IPS DF 6.9 (cell line): ENCODE measurements at places on chromosomes 13 and 19.

GRCh38 chr13:111486801-111487200, 166.4 kb downstream of the TEX29 start:
- no peaks in the 10 kb centered on the region for H3K4me1 ChIP-seq
- no peak overlapping the region for H3K27ac ChIP-seq
- H3K27me3 ChIP-seq: no peaks in the 10 kb centered on the region
- H3K36me3 ChIP-seq: no peaks in the 10 kb centered on the region
- DNase-seq: no peak
- H3K4me3 ChIP-seq: no peak overlapping the region

DNA sequence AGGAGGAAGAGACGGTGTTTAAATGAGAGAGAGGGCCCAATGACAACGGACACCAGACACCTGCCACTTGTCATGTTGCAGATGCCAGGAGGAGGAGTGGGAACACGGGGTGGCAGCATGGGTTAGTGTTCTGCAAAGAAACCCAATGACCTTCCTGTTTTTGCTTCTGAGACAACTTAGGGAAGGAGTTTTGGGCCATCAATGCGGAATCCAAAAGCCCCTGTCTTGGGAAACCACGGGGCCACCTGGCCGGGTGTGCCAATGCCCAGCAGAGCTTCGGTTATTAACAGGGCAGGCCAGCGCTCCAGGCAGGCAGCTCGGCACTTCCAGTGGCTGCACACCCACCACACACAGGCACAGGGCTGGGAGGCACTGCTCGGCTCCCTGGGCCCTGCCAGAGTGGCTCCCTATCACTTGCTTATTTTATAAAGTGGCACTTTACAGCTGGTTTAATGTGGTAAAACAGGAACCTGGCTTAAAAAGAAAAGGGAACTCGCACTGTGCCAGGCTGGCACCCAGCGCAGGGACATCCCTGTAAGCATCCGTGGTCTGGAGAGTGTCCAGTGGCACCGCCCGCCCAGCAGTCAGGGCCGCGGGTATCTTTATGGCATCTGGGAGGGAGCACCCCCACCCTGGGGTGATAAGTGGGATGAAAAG, 19.1 kb downstream of the ELL start:
- H3K27ac ChIP-seq: no peak overlapping the region
- no peaks in the 10 kb centered on the region; the same call in 1 of the 2 replicates for H3K4me1 ChIP-seq
- DNase-seq: no peak
- H3K36me3 ChIP-seq: no peaks in the 10 kb centered on the region
- no peaks in the 10 kb centered on the region for H3K27me3 ChIP-seq
- no peak overlapping the region for H3K4me3 ChIP-seq

DNA sequence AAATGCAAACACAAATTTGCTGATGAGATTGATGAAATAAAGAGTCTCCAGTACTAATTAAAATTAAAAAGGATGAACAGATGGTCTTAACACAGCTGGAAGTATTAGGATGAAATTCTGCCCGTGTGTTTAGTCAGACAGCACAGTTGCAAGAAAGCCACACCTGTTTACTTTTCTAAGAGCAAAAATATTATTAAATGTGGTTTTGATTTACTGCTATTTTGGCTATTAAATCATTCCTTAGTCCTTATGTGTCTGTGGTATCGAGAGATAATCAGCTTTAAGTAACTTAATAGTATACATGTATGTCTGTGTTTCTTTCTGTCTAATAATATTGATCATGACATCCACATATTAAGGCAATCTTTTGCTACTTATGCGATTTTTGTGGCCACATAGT, 494.9 kb downstream of the GPC6 start:
- H3K4me3 ChIP-seq: no peak overlapping the region
- no peak for DNase-seq
- no peaks in the 10 kb centered on the region for H3K36me3 ChIP-seq
- no peaks in the 10 kb centered on the region for H3K4me1 ChIP-seq

- H3K4me3 ChIP-seq: no peak overlapping the region
- H3K36me3 ChIP-seq: no peaks in the 10 kb centered on the region
- DNase-seq: no peak
- H3K27me3 ChIP-seq: no peaks in the 10 kb centered on the region
- H3K4me1 ChIP-seq: no peaks in the 10 kb centered on the region
Measured at GRCh38 chr13:59346999-59347723, 816.6 kb downstream of the DIAPH3 start.

- H3K27ac ChIP-seq: no peak overlapping the region
- no peak for DNase-seq
- H3K27me3 ChIP-seq: no peaks in the 10 kb centered on the region
- H3K36me3 ChIP-seq: no peaks in the 10 kb centered on the region
- H3K4me3 ChIP-seq: no peak overlapping the region
Measured at GRCh38 chr13:49400755-49401659, 42.9 kb downstream of the CAB39L start.

DNA sequence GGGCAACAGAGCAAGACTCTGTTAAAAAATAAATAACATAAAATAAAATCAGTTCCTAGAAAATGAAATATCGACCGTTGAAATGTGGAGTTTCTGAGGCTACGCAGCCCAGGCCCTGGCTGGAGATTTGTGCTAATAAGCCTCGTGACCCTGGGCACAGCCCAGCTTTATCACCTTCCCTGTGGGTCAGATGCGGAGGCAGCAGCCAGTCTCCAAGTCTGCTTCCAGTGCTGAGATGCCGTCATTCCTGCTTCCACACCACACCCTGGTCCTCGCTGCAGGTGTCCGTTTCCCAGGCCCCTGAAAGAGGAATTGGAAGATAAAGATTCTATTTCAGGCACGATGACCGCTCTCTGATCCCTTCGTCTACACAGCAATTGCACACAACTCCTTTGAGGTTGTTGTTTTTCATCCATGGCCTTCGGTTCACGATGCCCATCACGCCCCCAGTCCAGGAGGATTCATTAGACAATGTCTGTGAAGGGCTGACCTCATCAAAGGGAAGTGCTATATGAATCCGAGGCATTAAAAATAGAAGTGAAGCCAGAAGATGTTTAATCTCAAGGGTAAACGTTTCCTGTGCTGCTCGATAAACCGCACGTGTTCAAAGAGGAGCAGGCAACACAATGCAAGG, 48.3 kb upstream of the ATP11A start:
- DNase-seq: no peak
- no peak overlapping the region for H3K27ac ChIP-seq
- no peaks in the 10 kb centered on the region for H3K4me1 ChIP-seq
- H3K27me3 ChIP-seq: no peaks in the 10 kb centered on the region

DNA sequence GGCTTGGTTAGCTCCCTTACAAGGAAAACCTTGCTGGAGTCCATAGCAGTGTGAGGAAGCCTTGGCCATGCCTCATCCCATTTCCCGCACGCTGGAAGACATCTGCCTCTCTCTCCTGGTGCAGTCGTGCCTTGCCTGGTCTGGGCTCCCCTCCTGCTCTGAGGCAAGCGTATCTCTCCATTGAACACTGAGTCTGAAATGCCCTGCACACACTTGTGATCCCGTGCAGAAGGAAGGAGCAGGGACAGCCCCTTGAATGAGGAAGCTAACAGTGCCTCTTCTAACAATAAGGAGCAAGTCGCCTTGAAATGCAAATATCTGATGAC, 407 bp upstream of the ZNF440 start:
- peaks cover 8% of the 10 kb centered on the region; the same call in 1 of the 2 replicates for H3K27me3 ChIP-seq
- H3K4me1 ChIP-seq: peaks cover 2% of the 10 kb centered on the region; the same call in 1 of the 2 replicates
- no peaks in the 10 kb centered on the region for H3K36me3 ChIP-seq
- no peak overlapping the region; the same call in 1 of the 2 replicates for H3K4me3 ChIP-seq
- no peak overlapping the region for H3K27ac ChIP-seq
- DNase-seq: no peak

DNA sequence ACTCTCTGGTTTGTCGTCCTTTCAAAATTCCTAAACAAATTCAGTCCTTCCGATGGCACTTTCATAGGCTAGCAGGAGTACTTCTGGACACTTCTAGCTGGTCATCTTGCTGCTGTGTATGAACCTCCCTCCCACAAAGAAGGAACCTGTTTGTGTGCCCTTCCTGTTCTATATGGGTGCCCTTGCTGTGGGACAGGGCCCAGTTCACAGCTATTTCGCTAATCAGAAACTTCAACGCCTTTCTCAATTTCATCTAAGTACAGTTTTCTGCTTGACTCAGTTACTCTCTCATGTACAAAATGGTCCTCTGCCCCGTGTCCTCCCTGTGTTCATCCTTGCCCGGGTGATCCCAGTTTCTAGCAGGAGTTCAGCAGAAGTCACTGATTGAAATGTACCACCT, 96.1 kb downstream of the STARD13 start:
- no peak overlapping the region for H3K27ac ChIP-seq
- no peaks in the 10 kb centered on the region for H3K36me3 ChIP-seq
- H3K4me1 ChIP-seq: peaks cover 3% of the 10 kb centered on the region
- no peaks in the 10 kb centered on the region for H3K27me3 ChIP-seq

- H3K36me3 ChIP-seq: no peaks in the 10 kb centered on the region
- no peaks in the 10 kb centered on the region for H3K4me1 ChIP-seq
- no peaks in the 10 kb centered on the region for H3K27me3 ChIP-seq
Measured at GRCh38 chr13:77034881-77035280, 7.9 kb upstream of the FBXL3 start.
